Myometrial cell (primary cell): ENCODE measurements at places on chromosomes 11 and 22. TPM values are rescaled to one million over a fixed set of nuclear protein-coding genes. Genes with fewer than 3 reads are reported as not detected.

CEP126 gene
- total RNA-seq: 0.29 and 1.1 TPM in 2 replicates

KRTAP5-1 gene
- total RNA-seq: not detected in 2 replicates

XKR3 gene
- not detected in 2 replicates for total RNA-seq

ZNF280B gene
- 0.53 and 0.86 TPM in 2 replicates for total RNA-seq

SGSM1 gene
- under 0.01 TPM in 1 of 2 replicates, not detected in the other for total RNA-seq

C11orf42 gene
- total RNA-seq: not detected in 2 replicates
